ENCODE measurements at places on chromosomes 1 and 21.

GRCh38 chr1:32686387-32686786 is 16.2 kb downstream of the SYNC start:
- no peak for DNase-seq

DNA sequence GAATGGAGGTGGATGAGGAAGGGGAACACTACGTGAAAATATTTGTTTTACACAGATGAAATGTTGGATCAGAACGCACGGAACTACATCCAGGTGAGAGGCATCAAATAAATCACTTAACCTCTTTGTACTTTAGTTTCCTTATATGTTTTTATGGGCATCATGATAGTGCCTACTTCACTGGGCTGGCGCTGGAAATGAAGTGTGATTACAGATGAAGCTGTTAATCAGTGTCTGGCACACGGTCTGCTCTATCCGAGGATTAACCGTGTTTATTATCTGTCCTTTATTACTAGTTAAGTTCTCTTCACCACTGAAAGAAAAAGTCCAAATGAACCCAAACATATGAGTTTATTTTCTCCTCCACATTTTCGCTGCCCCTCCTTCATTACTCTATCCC is 96.0 kb upstream of the TRABD2B start:
- DNase-seq = no peak

GRCh38 chr1:67686267-67687197 is 1.5 kb downstream of the GADD45A start:
- DNase-seq = peak; percentile 95

- no peak for DNase-seq
Measured at GRCh38 chr1:244224487-244225430, 173.7 kb downstream of the ZBTB18 start.

GRCh38 chr1:29964718-29965533 is 728.6 kb downstream of the PTPRU start:
- DNase-seq = no peak

GRCh38 chr1:43512133-43512532 is 18.6 kb upstream of the PTPRF start:
- no peak for DNase-seq

DNA sequence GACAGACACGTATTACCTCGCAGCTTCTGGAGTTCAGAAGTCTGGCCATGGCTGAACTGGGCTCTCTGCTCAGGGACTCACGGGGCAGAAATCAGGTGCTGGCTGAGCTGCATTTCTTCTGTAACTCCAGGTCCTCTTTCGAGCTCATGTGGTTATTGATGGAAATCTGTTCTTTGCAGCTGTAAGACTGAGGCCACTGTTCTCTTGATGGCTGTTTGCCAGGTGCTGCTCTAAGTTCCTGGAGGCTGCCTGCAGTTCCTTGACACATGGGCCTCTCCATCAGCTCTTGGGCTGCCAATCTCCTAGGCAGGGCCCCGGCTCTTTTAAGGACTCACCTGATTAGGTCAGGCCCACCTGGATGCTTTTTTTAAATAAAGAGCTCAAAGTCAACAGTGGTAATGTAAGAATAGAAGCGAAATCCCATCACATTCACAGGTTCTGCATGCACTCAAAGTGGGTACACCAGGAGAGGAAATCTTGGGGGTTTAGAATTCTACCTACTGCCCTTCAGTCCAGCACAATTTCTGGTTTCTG is 139.1 kb downstream of the KAZN start:
- no peak for DNase-seq

DNA sequence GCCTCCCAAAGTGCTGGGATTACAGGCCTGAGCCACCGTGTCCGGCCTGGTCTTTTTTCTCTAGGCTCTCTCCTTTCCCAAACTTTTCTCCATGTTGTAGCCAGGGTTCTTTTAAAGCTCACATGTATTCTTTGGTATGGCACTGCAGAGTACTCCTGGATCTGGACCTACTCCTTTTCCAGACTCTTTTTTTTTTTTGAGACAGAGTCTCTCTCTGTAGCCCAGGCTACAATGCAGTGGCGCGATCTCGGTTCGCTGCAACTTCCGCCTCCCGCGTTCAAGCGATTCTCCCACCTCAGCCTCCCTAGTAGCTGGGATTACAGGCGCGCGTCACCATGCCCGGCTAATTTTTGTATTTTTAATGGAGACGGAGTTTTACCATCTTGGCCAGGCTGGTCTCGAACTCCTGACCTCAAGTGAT is 602 bp upstream of the MED18 start:
- DNase-seq = no peak

- no peak for DNase-seq
Measured at GRCh38 chr21:21673959-21674358, 675.8 kb downstream of the NCAM2 start.

DNA sequence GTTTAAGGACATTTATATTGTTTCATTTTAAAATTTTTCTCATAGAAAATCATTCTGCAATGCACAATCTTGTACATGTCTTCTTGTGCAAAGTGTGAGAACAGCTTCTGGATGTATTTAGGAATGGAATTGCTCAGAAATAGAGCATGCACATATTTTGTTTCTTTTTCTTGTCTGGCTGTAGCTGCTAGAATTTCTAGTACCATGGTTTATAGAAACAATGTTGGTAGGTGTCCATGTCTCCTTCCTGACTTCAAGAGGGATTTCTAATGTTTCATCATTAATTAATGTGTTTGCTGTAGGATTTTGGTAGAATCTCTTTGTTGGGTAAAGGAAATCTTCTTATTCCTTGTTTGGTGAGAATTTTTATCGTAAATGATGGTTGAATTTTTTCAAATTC is 99.0 kb downstream of the RYR2 start:
- DNase-seq = no peak

GRCh38 chr1:209411491-209411929 is 172.0 kb upstream of the CAMK1G start:
- DNase-seq = peak; percentile 41

DNA sequence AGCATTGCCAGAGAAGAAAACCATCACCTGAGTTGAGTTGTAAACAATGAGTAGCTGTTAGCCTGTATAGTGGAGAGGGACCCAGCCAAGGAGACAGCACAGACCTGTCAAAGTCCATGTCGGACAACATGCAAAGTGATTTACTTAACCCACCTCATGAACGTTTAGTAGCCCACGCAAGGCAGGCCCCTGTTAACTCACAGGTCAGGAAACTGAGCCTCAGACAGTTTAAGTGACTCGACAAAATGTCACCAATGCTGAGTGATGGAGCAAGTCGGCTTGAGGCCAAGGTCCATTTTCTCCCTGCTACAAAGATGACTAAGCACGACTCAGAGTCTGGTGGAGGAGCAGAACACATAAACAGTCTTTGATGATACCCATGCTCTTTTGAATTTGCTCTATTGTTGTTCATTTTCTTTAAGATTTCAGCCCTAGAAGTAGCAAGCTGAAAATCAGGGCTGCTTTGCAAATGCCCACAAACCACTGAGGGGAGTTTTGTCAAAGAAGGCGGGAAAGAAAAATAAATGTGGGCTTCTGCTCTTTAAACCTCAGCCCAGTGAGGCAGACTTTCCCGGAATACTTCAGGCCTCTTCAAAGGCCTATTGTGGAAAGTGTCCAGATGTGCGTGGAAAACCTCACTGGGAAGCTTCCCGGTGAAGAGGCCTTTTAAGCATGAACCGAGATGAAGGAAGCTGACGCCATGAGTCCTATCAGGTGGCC is 83.8 kb upstream of the HOOK1 start:
- peak; percentile 89 for DNase-seq

DNA sequence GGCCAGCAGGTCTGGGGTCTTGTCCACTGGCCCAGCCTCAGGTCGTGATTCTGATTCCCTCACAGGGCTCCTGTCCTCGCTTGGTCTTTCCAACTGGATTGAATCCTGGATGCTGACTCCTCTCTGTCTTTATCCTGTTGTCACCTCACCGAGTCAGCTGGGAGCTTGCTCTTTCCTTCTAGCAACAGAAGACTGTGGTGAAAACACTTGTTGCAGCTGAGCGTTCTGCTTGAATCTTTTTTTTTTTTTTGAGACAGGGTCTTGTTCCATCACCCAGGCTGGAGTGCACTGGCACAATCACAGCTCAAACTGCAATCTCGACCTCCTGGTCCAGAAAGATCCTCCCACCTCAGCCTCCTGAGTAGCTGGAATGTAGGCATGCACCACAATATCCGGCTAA is 8.0 kb upstream of the WNT4 start:
- DNase-seq = no peak

DNA sequence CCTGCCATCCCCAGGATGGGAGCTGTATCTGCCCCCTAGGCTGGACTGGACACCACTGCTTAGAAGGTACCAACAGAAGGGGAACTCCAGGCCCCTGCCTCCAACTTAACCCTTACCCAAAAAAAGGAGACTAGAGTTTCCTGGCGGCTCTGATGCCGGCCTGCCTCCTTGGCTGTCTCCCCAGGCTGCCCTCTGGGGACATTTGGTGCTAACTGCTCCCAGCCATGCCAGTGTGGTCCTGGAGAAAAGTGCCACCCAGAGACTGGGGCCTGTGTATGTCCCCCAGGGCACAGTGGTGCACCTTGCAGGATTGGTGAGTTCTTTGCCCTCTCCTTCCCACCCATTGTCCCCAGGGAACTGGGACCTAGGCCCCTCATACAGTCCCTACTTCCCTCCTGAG is 8.1 kb upstream of the LRRC71 start:
- no peak for DNase-seq

- no peak for DNase-seq
Measured at GRCh38 chr1:219433496-219434131, 179.3 kb downstream of the ZC3H11B start.

- DNase-seq = no peak
Measured at GRCh38 chr1:205421798-205422197, at the start of gene LEMD1. Gene LEMD1 (minus strand): TSS chr1:205422056. CDS start chr1:205420536, 1,520 bp downstream.

- DNase-seq = no peak
Measured at GRCh38 chr1:89761901-89762300, 58.9 kb upstream of the LRRC8D start.

DNA sequence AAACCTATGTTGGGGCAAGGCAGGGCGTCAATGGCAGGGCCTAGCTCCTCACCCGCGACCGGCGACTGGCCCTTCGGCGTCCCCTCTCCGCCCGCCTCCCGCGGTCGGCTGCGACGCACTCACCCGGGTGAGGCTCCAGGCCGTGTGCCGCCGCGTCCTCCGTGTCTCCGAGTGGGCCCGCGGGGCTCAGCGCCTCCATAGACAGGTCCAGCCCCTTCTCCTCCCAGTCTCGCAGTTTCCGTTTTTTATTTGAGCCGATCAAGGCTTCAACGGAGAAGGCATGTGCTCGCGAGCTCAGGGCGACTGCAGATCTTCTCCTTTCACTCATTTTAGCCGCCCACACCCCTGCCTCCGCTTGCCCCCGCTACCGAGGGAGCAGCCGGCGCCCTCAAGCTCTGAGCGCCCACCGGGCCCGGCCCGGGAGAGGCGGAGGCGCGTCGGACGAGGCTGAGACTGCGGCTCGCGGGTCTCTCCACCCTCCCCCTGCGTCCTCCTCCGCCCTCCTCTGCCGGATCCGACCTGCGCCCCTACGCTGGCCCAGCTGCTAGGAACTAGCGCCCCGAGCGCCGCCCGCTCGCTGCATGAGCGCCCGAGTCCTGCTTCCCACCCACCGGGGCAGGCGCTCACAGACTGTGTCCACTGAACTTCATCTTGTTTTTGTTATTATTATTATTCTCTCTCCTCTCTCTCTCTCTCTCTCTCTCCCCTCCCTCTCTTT is 516 bp downstream of the TBX15 start:
- no peak for DNase-seq

GRCh38 chr1:25543425-25544242 is at the start of gene LDLRAP1:
Gene LDLRAP1 (plus strand): TSS chr1:25543606. CDS start chr1:25543699, 93 bp downstream.
- peak; percentile 16 for DNase-seq
